ENCODE measurements at places on chromosomes 16 and 17.

DNA sequence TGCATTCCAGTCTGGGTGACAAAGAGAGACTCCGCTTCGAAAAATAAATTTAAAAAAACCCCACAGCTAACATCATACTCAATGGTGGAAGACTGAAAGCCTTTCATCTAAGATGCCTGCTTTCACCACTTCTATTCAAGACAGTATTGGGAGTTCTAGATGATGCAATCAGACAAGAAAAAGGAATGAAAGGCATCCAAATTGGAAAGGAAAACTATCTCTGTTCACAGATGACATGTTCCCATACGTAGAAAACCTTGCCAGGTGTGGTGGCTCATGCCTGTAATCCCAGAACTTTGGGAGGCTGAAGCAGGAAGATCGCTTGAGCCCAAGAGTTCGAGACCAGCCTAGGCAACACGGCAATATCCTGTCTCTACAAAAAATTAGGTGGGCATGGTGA is 31.1 kb downstream of the RANBP10 start:
- peak; percentile 86 for DNase-seq

- DNase-seq, result peak; percentile 99
Observed at GRCh38 chr16:29995911-29996765, at the start of gene INO80E. INO80E (plus strand) TSS chr16:29996241; CDS start chr16:29996311, 70 bp downstream.

GRCh38 chr16:67419931-67420330 is 3.7 kb upstream of the ZDHHC1 start:
- no peak for DNase-seq

- no peak for DNase-seq
Observed at GRCh38 chr17:37191219-37191618, 184.6 kb upstream of the C17orf78 start.

DNA sequence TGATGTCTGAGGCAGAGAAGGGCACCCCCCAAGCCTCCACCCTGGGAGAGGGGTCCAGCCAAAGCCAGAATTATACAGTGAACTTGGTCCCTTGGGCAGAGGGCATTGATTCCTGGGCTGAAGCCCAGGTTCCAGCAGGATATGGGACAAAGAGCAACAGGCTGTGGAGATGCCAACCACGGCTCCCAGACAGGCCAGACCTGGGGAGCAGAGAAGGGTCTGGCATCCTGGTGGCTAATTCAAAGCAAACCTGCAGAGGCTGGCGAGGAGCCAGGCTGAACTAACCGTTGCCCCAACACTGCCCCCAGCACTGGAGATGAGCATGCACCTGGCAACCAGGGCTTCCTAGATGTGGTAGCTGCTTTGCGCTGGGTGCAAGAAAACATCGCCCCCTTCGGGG is 3.0 kb downstream of the CES3 start:
- DNase-seq, result no peak

- no peak for DNase-seq
Observed at GRCh38 chr17:80919331-80920311, 72.0 kb upstream of the CHMP6 start.

DNA sequence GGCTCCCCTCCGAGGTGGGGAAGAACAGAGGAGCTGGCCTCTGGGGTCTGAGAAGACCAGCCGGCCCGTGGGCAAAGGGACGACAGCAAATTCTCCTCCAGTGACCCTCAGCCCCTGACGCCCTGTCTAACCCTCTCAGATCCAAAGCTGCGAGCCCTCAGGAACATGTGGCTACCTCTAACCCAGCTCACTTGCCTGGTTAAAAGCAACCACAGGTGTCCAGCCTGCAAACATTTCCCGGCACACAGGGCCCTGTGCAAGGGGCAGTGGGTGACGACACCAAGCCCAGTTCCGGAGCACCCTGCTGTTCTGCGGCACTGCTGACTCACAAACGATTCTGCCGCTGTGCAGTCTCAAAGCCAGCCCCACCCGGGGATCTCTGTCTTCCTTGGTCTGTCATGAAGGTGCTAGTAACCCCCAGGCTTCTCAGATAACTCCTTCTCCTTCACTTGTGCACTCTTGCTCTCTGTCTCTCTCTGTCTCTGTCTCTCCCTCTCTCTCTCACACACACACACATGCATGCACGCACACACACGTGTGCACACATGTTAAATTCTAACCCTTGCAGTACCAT is 23.0 kb downstream of the WNT3 start:
- DNase-seq, result peak; percentile 88

GRCh38 chr16:79287424-79287917 is 313.1 kb downstream of the MAF start:
- no peak for DNase-seq

DNA sequence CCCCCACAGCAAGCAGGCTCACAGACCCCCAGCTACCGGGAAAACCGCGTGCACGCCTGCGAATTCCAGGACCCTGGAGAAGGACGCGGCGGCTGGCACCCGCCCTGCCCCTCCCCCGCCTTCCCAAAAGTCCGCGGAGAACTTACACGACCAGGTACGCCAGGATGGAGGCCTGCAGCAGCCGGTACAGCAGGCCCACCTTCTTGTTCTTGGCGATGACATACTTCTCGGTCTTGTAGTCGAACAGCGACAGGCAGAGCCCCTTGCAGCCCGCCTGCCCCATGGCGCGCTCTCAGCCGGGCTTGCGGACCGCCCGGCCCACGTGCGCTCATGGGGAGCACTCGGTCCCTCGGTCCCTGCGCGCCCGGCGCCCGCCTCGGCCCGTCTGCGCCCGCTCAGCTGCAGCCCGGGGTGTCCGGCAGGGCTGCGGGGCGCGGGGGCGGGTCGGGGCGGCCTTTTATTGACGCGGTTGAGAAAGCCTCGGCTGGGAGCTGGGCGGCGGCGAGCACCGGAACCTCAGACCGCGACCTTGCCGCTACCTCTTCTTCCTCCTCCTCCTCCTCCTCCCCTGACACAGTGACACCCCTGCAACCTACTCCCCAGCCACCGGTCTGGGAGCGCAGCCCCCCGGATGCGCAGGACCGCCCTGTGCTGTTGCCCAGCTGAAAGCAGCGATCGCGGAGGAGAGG is at the start of gene P2RX5:
P2RX5 (minus strand) TSS at position 433 of the 689 bp plus-strand sequence; CDS start at position 283, 150 bp downstream.
- no peak for DNase-seq

DNA sequence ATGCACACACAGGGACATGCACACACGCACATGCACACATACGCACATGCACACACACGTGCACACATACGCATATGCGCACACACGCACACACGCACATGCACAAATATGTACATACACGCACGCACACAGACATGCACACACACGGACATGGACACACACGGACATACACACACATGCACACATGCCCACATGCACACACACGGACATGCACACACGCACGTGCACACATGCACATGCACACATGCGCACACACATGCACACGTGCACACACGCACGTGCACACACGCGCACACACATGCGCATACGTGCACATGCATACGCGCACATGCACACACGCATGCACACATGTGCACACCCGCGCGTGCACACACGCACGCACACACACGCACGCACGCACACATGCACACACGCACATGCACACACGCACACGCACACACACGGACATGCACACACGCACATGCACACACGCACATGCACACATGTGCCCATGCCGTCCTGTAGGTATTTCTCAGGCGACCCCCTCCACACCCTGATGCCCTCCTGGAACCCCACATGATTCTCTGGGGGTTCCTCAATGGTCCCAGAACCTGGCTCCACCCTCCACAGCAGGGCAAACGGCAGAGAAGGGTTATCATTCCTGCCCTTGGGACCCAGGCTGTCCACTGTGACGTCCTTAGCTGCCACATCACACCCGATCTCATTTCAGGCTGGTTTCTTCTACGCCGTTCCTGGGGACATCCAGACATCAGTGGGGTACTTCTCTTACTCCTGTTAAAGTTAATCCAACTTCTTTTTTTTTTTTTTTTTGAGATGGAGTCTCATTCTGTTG is 9.6 kb upstream of the RBFOX3 start:
- no peak for DNase-seq

DNA sequence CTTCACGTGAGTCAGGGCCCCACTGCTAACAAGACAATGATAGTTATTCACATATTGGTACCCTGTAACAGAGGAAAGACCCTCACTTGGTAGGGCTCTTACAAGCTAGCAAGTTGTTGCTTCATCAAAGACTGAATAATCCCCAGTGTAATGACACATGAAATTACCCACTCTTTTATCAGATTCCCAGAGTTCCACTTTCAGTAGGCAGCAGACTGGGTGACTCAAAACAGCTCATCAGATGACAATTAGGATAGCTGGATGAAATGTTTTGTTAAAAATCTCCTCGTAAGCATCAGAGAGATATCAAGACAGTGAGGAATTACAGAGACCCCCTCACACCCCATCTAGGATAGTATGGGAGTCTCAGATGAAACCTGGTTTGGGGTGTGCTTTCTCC is 6.8 kb upstream of the OR1E2 start:
- DNase-seq, result no peak

- no peak for DNase-seq
Observed at GRCh38 chr17:77164483-77165091, 23.8 kb downstream of the SEC14L1 start.

All from trophoblast cell (in vitro differentiated cells and primary cell).